Activated T-helper 9 cell treated with anti-CD3 and anti-CD28 coated beads, Interleukin-2, amount 50 U/mL, for 16 hours (primary cell): ENCODE measurements at places on chromosomes 6 and 20.
A peak's percentile ranks its signal among the peaks of the same experiment; 100 is the strongest.

DNA sequence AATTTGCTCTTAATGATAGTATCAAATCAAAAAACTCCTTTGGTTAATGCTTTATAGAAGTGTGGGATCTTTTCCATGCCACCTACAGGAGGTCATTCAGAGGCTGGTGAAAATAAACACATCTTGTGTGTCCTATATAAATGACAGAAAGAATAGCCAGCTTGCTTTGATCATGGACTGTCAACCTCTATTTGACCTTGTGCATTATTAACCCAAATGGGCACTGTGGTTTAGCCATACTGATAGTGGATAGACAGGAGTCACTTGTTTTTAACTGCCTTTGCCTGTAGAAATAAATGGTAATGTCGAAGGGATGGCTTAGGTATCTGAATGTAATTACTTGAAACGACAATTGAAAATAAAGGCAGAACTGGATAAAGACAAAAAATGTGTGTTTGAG is 123.8 kb downstream of the CDKAL1 start:
- no peak for DNase-seq

DNA sequence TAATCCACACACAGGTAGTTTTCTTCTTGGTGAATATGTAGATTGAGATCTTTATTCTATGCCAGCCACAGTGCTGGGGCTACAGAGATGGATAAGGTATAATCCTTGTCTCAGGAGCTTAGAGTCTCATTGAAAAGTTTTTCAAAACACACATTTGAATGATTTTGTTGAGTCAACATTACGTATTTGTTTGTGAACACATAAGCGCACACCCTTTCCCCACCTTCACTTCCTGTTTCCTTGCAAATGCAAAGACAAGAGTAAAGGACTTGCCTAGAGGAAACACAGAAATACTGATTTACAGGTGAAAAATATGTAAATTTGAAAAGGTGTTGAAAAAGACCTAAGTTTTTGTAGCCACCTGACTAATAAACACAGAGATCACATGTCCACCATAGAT is 27.8 kb downstream of the VAPB start:
- DNase-seq, result no peak

DNA sequence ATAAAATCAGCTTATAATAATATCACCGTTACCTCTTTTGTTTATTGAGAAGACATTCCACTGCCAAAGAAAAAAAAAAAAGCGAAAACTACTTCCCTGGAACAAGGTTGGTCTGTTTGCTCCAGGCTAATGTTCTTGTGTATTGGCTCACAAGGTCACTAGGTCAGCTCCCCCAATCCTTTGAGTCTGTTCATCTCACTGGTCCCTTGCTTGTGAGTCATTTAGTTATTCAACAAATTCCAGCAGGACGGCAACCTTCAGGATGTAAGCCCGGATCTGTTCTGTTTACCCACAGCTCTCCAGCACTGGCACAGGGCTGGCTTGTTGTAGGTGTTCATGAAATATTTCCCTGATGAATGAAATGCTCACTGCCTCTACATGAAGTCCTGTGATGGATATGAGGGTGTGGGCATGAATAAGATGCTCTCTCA is 3.3 kb downstream of the ARHGAP40 start:
- no peak for DNase-seq

- DNase-seq, result no peak
Measured at GRCh38 chr6:103750603-103751002, 1109.1 kb downstream of the HACE1 start.

GRCh38 chr20:58746620-58747019 is 54.0 kb downstream of the NPEPL1 start:
- DNase-seq, result no peak

DNA sequence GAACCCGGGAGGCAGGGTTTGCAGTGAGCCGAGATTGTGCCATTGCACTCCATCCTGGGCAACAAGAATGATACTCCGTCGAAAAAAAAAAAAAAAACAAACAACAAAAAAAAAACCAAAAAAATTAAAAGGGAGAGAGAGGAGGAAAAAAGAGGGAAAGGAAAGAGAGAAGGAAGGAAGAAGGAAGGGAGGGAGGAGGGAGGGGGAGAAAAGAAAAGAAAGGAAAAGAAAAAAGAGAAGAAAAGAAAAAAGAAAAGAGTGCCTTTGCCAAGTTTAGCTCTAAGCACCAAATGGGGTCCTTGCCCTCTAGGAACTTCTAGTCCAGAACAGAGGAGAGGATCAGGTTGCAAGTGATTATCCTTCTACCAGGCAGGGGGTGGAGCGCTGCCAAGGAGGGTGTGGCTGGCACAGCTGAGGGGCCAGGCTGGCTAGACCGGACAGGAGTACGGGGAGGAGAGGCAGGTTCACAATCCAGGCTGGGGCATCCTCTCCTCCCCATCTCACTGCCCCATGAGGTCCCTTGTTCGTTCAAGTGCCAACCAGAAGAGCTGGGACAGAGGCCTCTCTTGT is 19.1 kb downstream of the GNAS start:
- no peak for DNase-seq

- no peak for DNase-seq
Measured at GRCh38 chr6:14474816-14475215, 357.2 kb downstream of the CD83 start.

DNA sequence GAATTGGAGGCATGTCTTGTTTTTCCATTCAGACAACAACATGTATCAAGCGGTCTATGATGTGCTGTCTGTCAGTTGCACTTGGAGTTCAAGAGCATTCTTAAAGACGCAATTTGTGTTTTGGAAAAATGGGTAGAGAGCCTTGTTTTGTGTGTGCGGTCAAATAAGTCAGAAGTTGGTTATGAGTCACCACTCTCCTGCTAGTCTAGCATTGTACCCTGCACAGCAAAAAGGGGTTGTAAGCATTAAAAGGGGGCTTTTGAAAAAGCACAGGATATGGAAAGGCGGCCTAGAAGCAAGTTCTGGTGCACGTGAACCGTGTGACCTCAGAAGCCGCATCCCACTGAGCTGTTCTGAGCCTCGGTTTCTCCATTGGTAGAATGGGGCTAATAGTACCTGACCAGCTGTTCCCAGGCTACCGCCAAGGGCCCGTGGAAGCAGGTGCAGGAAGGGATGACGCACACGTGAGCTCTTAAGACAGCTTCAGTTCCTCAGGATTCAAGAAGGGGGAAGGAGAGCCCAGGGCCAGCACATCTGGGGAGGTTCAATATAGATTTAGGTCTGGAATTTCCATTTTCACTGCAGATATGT is 61.6 kb upstream of the SNX9 start:
- peak; percentile 49 for DNase-seq

DNA sequence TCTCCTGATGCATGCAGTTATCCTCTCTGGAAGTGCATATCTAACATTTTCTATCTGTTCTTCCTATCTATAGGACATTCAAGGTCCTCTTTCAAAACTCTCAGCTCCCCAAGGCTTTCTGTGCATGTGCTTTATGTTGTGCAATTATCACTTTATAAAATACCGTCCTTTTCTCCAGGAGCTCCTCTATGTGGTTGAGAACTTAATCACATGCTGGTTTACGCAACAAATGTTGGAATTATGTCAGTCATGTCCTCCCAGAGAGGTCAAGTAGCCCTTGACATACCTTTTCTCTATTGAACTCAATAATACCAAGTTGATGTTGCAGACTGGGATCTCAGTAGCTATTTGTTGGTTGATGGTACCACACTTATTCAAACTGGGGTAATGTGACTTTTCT is 388.4 kb downstream of the BTBD3 start:
- no peak for DNase-seq
